ENCODE measurements at places on chromosomes 4 and X. TPM values are rescaled to one million over a fixed set of nuclear protein-coding genes. Genes with fewer than 3 reads are reported as not detected.

Gene TMPRSS11D
- not detected for total RNA-seq

Gene GPR143
- total RNA-seq: not detected

Gene TMPRSS11B
- not detected for total RNA-seq

Gene FMR1
- total RNA-seq: 42.2 TPM

Gene CT83
- not detected for total RNA-seq

Gene TRIML1
- not detected for total RNA-seq

Gene RASGEF1B
- 0.61 TPM for total RNA-seq

Gene MAGEA12
- total RNA-seq: not detected

Gene ATOH1
- total RNA-seq: not detected

Gene F9
- total RNA-seq: not detected

Gene DEFB131A
- total RNA-seq: not detected

Gene DCAF12L1
- total RNA-seq: not detected

Gene FAM47A
- not detected for total RNA-seq

Gene NDP
- total RNA-seq: not detected

Gene HS6ST2
- 0.08 TPM for total RNA-seq

Gene HTRA3
- total RNA-seq: not detected

Gene RBM46
- total RNA-seq: not detected

Gene ATP1B4
- total RNA-seq: not detected

Gene PDZD4
- 1.3 TPM for total RNA-seq

Gene CXCL1
- total RNA-seq: not detected

Gene WDR44
- 12.7 TPM for total RNA-seq

Gene BEND4
- total RNA-seq: 0.32 TPM

Gene CTAG1B
- not detected for total RNA-seq

Gene MAGEB6B
- total RNA-seq: not detected

Gene RIBC1
- 0.71 TPM for total RNA-seq

Gene DCHS2
- total RNA-seq: not detected

Gene BEND2
- total RNA-seq: not detected

Gene TGIF2LX
- not detected for total RNA-seq

Gene MXD4
- 6.1 TPM for total RNA-seq

Gene TASL
- 4.6 TPM for total RNA-seq

Gene RPS6KA6
- total RNA-seq: 0.71 TPM

Gene IGSF1
- not detected for total RNA-seq

Gene CTPS2
- 2.0 TPM for total RNA-seq

Gene RNF175
- 0.37 TPM for total RNA-seq

Gene SRPK3
- not detected for total RNA-seq

Gene ANXA3
- not detected for total RNA-seq

Gene NHSL2
- 0.71 TPM for total RNA-seq

Gene VBP1
- 95.6 TPM for total RNA-seq

Gene WNK3
- 1.3 TPM for total RNA-seq

Gene ZFP92
- 2.8 TPM for total RNA-seq

Gene CSN1S1
- total RNA-seq: not detected

Gene SSX2B
- total RNA-seq: not detected

Gene RAB33A
- 36.1 TPM for total RNA-seq

Gene KLB
- not detected for total RNA-seq

Gene ENAM
- total RNA-seq: not detected

Gene TEX13D
- not detected for total RNA-seq

Gene CT45A2
- total RNA-seq: not detected

Gene PNMA5
- 0.17 TPM for total RNA-seq

Gene NKX3-2
- total RNA-seq: not detected

Gene ERVMER34-1
- 0.19 TPM for total RNA-seq

Gene ETDB
- not detected for total RNA-seq

Gene HOPX
- 118 TPM for total RNA-seq

Gene SPANXA1
- not detected for total RNA-seq

Gene CHM
- total RNA-seq: 20.5 TPM

All from activated T-helper 17 cell treated with anti-CD3 and anti-CD28 coated beads, Interleukin-2, amount 50 U/mL, for 72 hours (primary cell).